ENCODE measurements at places on chromosomes 3 and 15. TPM values are rescaled to one million over a fixed set of nuclear protein-coding genes. Genes with fewer than 3 reads are reported as not detected.
A peak's percentile ranks its signal among the peaks of the same experiment; 100 is the strongest.

GRCh38 chr3:111249421-111249820 lies 177.8 kb downstream of the NECTIN3 start:
- DNase-seq, result no peak

DNA sequence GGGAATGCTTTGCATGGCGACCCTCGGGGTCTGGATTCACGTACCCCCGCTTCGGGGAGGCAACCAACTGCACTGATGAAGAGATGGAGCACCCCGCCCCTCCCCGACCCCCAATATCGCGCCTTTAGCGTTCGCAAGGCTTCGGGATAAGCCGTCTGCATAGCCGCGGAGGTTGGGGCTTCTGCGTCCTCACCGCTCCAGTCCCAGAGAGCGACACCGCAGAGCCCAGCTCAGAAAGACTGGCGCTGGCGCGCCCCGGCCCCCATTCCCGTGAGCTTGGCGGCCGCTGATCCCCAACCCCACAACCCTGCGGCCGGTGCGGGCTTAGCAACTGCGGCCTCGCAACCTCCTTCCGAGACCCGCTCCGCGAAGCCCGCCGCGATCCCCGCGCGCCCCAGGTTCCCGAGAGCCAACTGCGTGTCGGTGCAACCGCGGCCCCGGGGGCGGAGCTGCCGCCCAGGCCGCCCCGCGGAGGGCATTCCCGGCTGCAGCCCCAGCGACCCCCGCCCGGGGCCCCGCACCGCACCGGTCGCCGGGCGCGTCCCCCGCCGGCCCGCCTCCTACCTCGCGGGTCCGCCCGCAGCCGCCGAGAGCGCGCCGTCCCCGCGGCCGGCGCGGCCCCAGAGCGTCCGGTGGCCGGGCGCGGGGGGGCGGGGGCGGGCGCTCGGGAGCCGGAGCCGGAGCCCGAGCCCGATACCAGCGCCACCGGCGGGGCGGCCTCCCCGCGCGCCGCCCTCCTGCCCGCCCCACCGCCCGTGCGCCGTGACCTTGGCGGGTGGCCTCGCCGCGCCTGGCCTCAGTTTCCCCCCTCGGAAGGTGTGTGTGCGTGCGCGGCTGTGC lies 79.5 kb downstream of the IQSEC1 start:
- no peak for DNase-seq

DNA sequence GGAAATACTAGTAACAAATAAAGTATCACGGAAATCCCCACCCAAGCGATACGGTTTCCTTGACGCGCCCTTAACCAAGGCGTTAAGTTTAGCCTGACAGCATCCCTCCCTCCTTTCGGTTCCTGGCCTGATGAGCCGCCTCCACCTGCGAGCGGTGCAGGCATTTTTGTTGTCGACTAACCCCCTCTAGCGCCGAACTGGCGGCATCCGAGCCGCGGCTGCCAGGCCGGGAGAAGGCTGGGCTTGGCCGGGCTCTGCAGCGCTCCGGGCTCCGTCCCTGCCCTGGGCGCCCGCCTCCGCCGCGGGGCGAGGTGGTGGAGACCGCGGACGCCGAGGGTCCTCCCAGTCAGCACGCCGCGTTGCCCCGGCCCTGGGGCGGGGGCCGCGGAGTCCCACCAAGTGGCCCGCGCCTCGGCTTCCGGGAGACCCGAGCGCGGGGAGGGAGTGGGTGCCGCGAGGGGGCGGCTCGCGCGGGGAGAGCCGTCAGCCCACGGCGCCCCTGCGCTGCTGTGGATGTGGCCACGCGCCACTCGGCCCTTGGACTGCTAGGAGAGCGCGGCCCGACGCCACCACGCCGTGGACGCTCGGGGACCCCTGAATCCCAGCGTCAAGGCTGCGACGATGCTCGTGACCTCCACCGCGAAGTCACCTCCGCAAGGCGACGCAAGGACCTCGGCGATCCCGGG lies 1.1 kb upstream of the EPHA6 start:
- peak; percentile 5 for DNase-seq

Gene SLC24A5
- total RNA-seq, result not detected

GRCh38 chr3:34858067-34858660 lies 781.2 kb upstream of the ARPP21 start:
- DNase-seq, result no peak

GRCh38 chr3:20747741-20748140 lies 561.7 kb upstream of the SGO1 start:
- no peak for DNase-seq

- DNase-seq, result no peak
Measured at GRCh38 chr15:94691169-94691568, 459.8 kb downstream of the MCTP2 start.

DNA sequence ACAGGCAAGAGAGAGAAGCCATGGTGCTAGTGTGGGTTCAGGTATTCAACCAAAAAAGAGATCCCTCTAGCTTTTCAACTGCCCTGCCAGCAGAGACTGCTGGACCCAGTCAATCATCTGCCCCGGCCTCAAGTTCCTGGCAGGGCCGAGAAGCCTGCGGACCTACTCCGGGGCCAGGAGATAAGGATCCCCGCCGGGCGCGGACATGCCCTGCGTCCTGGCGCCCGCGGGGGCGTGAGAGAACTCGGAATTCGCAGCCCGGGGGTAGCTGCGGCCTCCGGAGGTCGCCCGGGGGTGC lies 821 bp upstream of the MAGI1 start:
- DNase-seq, result no peak

GRCh38 chr15:31302778-31303725 lies 23.6 kb upstream of the KLF13 start:
- DNase-seq, result no peak

- no peak for DNase-seq
Measured at GRCh38 chr3:182626484-182627467, 166.5 kb upstream of the ATP11B start.

Gene AGBL1
- total RNA-seq, result not detected

Gene HEXA
- total RNA-seq, result 66.9 TPM
